Endothelial cell of umbilical vein (primary cell): ENCODE measurements at places on chromosomes 5 and 9.

DNA sequence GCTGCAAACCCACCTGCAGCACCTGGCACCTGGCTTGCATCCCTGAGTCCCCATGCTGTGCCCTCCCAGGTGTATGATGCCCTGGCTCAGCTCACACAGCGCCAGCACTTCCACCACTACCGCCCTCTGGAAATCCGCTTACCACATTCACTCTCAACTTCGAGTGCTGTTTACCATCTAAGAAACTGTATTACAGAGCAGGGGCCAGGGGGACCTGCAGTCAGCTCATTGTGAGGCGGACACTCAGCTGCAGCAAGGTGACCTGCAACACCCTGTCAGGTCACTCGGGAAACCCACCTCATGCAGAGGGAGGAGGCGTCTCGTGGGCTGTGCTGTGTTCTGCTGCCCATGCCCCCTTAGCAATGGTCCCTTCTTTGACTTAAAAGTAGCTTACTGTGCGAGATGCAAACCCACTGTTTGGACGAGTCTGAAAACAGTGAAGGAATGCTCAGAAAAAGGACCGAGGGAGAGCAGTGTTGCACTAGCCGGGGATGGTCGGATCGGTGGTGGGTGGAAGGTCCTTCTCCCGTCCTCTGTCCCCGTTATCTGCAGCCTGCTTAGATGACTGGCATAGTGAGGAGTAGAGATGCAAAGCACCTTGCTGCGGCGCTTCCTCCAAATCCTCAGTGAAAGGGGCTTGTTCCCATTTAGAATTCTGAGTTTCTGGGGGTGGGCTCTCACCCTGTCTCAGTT, 55.2 kb upstream of the CTSL start:
- no peak for DNase-seq

GRCh38 chr9:81508476-81508875, 180.9 kb downstream of the TLE1 start:
- no peak for DNase-seq

GRCh38 chr9:115764645-115765044, 388.9 kb upstream of the PAPPA start:
- no peak for DNase-seq

DNA sequence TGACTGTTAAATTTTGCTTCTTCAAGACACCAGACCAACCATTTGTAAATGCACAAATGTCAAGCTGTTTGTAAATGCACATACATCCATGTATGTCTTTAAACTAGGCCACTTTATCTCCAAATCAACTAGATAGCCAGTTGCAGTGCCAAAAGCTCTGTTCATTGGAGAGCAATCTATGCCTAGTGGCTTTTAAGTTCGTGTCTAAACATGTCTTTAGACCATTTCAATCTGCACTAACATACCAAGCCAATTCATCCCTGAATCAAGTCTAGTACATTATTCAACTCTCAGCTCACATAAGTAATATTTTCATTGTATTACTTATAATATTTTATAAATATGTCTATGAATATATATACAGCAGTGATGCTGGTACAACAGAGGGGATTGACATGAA, 985.9 kb downstream of the CDH18 start:
- no peak for DNase-seq

DNA sequence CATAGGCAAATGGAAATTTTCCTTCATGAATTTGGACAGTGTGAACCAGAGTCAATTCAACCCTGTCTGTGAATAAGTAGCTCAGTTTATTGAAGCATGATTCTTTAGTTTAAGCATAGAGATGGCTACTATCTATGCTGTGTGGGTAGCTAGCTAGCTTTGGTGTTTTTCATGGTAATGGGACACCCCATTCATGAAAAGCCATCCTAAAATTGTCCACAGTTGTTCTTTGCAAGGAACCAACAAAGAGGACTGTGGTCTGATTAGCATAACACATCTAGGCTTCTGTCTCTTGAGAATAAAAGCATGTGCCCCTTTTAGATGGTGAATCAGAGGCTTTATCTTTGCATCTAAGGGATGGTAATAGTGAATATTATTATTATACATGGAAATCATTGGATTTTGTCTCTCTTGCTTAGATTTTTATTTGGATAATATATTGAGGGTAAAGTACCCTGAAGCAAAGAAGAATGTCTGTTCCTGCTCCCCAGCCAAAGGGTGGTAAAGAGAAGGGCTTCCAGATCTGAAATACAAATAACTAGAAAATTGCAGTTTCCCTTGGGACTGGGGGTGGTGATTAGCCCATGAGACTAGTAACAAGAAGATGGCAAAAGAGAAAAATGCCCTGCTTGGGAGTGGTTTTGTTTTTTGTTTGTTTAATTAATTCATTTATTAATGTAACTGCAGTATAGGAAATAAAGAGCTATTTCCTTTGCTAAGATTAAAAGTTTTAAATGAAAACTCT, 624.2 kb upstream of the ZNF608 start:
- no peak for DNase-seq

GRCh38 chr9:109238655-109239054, 71.6 kb upstream of the FRRS1L start:
- no peak for DNase-seq

- DNase-seq = no peak
Measured at GRCh38 chr5:164958688-164959087, 1453.3 kb downstream of the MAT2B start.

- DNase-seq = no peak
Measured at GRCh38 chr9:7665874-7666273, 133.7 kb downstream of the DMAC1 start.

DNA sequence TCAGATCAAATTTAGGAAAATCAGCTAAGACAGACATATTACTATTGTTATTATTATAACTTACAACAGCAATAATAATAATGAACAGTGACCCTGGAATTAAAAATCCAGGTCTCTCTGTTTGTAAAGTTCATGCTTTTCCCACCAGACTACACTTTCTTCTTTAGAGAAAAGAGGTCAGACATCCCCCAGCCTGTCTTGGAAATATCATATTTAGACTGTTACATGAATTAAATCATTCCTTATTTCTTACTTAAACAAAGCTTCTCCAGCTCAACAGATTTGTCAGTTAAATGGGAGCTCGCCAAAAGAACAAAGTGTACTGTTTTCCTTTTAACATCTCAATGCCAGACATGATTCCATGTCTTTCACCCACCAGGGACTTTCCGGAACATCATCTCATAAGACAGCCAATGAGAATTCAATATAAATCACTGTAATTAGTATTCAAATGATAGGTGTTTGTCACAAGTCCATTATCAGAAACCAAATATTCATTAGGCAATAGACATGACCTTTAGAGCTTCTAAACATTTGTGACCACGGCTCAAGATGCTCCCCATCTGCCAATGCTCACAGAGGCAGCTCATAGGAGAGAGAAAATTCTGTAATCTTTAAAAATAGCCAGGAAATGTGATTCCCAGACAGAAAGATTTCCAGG, 351.9 kb downstream of the ENC1 start:
- no peak for DNase-seq

- no peak for DNase-seq
Measured at GRCh38 chr9:35533398-35533797, 43.5 kb downstream of the RUSC2 start.

GRCh38 chr5:124866355-124867136, 120.1 kb upstream of the ZNF608 start:
- DNase-seq = no peak

DNA sequence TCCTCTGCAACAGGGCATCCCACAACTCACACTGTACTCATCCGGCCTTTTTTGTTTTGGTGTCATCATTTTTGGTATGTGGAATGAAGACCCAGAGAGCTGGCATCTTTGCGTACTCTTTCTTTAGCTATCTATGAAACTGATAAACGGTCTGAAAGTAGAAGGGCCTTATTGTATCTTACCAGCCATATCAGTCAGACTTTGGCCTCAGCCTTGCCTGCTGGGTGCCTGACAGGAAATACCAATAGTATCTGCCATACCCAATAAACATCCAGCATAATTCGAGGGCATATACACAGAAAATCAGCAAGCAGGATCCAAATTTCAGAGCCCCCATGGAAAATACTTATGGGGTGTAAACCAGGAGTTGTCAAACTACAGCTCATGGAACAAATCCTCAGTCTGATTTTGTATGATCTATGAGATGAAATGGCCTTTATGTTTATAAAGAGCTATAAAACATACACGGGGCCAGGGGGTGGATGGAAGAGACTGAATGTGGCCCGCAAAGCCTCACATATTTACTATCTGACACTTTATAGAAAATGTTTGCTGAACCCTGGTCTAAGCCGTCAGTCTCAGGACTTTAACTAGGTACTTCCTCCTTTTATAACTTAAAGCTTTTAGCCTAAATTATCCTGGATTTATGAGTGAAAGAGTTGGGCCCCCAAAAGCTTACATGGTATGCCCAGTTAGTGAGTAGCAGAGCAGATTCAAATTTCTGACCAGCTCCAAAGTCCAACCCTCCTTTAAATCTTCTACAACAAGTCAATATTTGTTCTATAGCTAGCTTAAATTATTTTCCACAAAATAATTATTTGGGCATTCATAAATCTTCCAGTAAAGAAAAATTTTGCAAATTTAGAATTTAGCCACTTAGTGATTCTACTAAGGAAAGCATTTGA, 308.0 kb upstream of the PUM3 start:
- no peak for DNase-seq

- DNase-seq = no peak
Measured at GRCh38 chr9:116549786-116550660, 137.1 kb upstream of the TRIM32 start.

DNA sequence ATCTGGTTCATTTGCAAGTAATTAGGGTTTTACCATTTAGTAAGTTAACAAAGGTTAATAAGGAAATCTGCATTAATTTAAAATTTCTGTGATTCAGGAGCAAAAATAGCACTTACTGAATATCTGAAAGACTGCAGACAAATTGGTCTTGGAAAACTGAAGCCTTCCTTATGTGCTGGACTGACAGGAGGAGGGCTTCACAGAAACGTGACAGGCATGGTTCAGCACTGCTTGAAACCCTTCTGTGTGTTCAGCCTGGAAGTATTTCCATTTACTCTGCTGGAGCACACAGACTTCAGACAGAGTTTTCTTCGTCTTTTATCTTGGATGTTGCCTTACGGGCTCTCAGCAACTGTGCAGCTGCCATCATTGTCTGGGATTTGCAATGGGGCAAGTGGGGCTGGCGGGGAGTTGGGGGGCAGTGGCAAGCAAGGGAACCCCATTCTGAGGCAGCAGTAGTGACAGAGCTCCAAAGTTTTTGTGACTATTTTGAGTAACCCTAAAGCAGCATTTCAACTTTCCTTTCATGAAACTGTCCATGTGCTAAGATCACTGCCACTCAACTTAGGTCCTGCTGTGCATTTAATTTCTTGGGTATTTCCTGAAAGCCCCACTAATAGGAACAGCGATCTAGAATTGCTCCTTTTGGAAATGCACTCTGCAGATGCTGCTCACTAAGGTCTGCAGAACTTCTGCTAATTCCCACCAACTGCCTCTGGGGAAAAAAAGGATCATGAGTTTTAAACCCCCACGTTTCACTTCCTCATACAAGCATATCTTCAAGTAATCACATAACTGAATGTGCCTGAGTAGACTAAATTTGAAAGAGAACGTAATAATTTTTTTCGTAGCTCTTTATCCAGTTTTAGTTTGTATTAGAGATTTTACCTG, 56.6 kb downstream of the KCNN2 start:
- no peak for DNase-seq

GRCh38 chr5:50463047-50463446, 22.0 kb upstream of the EMB start:
- no peak for DNase-seq

DNA sequence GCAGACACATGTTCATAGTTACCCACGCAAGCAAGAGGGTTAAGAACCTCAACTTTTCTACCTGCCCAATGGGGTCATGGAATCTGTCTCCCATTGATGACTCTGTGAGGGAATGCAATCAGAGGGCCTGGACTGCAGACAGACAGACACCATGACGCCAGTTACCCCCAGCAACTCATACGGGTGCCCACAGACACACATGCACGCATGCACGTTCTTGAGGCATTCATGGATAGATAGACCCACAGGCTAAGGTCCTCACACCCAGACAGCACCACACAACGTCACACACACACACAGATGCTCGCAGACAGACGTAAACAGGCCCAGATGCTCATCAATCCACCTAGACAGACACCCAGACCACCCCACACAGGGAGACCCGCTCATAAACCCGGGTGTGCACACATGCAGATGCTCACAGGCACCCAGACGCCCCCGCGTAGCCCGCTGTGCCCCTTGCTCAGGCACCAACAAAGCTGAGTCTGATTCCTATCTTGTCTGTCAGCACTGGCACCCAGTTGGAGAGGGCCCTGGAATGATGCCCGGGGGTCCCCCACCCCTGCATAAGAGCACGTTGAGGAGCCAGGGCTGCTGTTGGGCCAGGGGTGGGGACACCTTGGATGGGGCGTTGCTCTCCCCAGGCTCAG, 23.6 kb downstream of the LHX2 start:
- no peak for DNase-seq

GRCh38 chr5:72265032-72265877, 54.8 kb downstream of the MRPS27 start:
- no peak for DNase-seq

GRCh38 chr5:54611290-54611951, 93.9 kb downstream of the SNX18 start:
- DNase-seq = peak; percentile 33

DNA sequence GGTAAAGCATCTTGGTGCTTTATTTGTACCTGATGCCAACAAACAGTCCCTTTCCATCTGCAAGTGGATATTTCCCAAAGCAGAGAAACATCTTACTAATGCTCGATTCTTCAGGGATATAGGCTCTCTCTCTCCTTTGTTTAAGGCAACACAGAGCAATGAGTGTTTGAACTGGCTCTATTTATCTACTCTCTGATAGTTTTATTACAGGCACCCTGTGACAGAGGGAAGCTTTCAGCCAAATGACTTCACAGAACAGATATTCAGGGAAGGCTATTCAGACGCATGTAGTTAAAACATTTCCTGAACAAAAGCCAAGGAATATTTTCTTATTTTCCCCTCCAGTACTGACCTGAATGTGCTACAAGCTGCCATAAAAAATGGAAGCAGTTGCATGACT, 141.8 kb downstream of the YIPF5 start:
- peak; percentile 72 for DNase-seq

DNA sequence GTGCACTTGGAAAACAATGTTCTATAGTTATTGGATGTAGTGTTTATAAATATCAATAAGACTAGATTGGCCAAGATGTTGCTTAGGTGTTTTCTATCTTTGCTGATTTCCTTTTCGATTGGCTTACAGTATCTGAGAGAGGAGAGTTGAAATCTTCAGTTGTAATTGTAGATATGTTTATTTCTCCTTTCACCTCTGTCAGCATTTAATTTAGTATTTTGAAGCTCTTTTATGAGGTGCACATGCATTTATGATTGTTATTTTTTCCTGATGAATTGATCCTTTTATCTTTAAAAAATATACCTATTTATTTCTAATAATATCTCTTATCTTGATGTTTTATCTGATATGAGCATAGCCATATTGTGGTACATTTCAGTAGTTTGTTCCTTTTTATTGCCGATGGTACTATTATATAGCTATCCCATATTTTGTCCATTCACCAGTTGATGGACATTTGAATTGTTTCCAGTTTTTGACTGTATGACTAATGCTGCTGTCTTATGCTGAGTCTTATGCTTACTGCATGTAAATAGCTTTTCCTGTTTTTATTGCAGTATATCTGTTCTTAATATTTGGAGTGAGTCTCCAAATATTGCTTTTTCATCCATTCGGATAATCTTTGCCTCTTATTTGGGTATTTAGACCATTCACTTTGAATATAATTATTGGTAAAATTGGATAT, 34.7 kb downstream of the ERCC6L2 start:
- DNase-seq = peak; percentile 59

GRCh38 chr5:151095341-151096000, 14.6 kb upstream of the TNIP1 start:
- peak; percentile 64 for DNase-seq

- DNase-seq = no peak
Measured at GRCh38 chr5:171599957-171600612, 180.6 kb downstream of the FGF18 start.
